ENCODE measurements at places on chromosomes 3 and 15.

DNA sequence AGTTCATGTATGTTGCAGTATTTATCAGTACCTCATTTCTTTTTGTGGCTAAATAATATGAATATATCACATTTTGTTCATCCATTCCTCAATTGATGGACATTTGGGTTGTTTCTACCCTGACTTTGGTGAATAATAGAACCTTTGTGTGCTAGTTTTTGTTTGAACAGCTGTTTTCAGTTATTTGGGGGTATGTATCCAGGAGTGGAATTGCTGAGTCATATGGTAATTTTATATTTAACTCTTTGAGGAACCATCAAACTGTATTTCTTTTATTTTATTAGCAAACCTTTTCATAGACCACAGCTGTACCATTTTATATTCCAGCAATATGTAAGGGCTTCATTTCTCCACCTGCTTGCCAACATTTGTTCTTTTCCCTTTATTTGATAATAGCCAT, 38.4 kb upstream of the RBM5 start:
- DNase-seq, result peak; percentile 66

- DNase-seq, result no peak
Observed at GRCh38 chr15:31372635-31373091, 46.0 kb downstream of the KLF13 start.

- no peak for DNase-seq
Observed at GRCh38 chr3:119658994-119659393, 1.4 kb downstream of the POPDC2 start.

GRCh38 chr3:126982126-126982470, 817 bp upstream of the PLXNA1 start:
- DNase-seq, result no peak

DNA sequence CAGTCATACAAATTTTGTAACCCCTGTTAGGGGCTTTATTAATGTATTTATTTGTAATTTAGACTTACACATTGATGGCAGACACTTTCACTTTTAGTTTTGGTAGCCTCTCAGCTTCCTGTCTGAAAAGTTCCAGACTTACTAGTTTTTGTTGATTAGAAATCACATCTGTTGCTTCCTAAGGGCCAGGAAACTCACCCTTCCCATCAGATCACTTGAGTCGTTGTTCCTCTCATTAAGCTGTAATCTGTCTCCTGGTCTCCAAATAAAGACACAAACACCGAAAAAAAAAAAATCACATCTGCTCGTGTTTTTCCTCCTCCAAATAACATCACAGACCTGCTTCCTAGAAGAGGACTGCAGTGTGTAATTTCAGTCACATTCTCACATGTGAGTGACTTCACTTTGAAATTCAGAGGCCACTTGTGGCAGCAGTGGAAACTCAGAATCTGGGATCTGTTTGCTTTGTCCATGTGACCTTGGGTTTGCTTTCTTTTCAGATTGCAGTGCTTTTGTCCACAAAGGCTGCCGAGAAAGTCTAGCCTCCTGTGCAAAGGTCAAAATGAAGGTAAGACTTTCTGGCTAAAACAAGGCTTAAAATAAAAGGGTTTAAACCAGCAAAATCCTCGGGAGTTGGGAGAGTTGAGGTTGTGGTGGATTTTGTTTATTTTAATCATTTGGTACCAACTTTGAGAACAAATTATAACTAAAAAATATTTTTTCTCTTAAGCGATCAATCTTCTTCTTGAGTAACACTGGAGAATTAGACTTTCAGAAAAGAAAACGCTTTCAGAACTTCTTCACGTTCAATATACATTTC, 87.0 kb downstream of the KLHL25 start:
- DNase-seq, result no peak

DNA sequence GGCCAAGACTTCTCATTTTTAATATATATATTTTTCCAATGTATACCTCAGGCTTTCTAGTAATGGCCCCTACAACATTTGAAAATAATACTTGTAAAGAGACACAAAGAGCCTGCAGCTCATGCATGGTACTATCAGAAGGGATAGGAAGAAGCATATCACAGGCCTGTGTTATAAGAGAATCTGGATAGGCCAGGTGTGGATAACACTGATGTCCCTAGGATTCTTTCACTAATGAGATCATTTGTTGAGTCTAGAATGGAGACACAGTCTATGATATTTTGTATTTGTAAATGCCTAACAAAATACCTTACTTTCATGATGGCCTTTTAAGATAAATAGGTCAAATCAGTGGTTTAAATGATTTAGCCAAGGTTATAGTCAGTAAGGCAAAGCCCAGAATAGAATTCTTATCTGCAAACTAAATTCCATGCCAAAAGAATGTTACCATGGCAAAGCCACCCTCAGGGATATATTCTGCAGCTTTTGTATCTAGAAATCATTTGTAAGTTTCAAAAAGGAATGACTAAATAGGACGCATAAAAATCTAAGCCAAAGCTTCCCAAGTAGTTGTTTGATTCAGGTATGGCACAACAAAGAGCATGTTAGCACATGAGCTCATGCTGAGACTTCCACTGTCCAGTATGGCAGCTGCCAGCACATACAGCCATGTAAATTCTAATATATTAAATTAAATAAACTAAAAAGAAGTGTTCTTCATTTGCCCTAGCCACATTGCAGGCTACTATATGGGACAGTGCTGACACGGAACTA, 10.0 kb downstream of the DCP1A start:
- no peak for DNase-seq

DNA sequence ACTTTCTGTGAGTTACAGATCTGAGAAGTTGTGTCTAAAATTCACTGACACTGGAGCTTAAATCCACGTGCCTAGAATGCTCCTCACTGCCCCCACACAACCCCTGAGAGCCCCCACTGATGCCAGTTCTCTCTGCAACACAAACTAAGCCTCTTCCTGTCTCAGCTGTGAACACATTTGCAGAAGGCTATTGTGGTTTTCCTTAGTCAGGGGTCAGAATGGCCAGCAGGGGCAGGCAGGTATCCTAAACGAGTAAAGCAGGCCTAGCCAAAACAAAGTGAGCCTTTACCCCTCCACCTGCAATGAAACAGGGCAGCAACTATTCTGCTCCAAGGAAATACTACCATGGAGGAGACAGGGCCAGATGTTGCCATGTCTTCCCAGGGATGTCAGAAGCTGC, 78.6 kb downstream of the FHIT start:
- no peak for DNase-seq

- no peak for DNase-seq
Observed at GRCh38 chr3:29181872-29182271, 99.0 kb upstream of the RBMS3 start.

- no peak for DNase-seq
Observed at GRCh38 chr15:63191895-63192618, 2.7 kb downstream of the RAB8B start.

DNA sequence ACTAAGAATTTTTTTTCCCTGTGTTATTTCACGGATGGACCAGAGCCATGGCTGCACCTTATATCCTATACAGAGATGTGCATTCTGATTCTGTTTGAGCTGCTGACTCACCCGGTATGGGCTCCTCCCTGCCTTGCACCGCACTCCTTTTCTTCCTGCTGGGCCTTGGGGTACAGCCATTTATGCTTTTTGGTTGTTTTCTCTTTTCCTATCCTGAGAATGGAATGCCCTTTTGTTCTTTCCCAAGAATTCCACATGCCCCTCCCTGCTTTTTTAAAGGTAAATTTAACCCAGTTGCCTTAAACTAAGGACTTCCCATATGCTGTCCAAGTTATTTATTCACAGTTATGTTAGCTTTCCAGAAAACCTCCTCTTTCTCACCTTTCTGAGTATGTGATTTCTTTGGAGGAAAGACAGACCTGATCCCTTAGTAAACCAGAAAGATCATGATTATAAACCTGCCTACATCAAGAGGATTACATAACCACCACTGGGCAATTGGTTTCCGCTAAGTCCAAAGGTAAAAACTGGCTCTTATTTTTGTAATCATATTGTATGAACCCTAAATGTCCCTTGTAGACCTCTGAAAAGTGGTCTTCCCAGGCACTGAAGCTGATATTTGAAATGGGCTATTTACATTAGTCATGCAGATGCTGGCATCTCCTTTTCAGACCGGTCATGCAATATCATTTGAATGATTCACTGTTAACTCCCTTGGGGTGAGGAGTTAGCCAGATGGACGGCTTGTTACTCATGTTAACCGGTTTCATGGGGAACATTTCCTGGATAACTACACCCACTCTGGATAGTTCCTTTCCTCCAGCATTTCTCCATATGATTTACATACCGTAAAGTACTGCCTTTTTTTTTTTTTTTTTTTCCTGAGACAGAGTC, 45.5 kb downstream of the TMOD3 start:
- peak; percentile 82 for DNase-seq

GRCh38 chr15:45144775-45145174, 15.0 kb downstream of the DUOX1 start:
- no peak for DNase-seq

GRCh38 chr15:80778964-80779657, at the start of gene CEMIP:
CEMIP (plus strand) TSS chr15:80779370; CDS start chr15:80873880, 94,510 bp downstream.
- peak; percentile 75 for DNase-seq

GRCh38 chr3:4772171-4772804, 206.9 kb upstream of the BHLHE40 start:
- no peak for DNase-seq

DNA sequence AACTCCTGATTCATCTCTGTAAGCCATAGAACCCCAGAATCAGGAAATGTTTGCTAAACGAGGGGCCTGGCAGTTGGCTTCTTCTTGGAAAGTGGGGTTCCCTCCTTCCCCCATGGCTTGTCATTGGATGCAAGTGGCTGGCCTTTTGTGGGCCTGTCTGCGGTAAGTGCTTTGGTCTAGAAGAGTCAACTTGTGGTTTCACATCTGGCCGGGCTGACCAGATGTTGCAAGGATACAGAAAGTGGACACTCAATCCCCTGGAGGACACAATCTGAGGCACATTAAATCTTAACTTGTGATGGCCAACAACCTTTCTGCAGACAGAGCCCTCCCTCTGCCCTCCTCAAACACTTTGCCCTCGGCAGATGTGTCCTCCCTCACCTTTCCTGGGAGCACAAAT, 1.1 kb downstream of the FAH start:
- DNase-seq, result no peak

DNA sequence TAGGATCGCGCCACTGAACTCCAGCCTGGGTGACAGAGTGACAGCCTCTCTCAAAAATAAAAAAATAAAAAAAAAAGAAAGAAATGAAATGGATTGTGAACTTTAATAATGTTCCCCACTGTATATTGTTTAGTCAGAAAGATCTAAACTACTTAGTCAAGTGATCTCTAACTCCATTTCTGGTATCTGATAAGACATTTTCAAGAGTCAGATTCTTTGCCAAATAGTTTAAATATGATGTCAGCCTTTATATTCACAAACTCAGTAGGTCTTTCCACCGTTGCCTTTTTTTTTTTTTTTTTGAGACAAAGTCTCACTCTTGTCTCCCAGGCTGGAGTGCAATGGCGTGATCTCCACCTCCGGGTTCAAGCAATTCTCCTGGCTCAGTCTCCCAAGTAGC, 29.0 kb upstream of the OSBPL11 start:
- DNase-seq, result no peak

DNA sequence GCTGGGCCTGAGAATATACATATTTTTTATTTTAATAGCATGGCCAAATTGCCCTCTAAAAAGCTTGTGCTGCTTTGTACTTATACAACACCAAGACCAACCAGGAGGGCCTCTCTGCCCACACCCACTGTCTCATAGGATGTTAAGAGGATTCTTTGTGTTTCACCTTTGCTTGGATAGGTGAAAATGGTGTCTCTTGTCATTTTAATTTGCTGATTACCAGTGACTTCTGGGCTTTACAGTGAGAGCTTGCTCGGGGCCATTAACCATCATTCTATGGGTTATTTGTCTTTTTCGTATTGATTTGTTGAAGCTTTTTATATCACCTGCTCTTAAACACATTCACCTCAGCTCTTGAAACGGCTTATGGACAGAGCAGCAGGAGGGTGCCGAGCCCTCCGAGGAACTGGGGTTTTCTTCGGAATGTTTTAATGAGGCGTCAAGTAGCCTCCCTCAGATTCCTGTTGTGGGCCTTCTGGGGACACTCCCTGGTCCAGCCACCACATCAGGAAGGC, 10.5 kb downstream of the PTH1R start:
- no peak for DNase-seq

- DNase-seq, result no peak
Observed at GRCh38 chr15:92400980-92401787, 7.5 kb downstream of the ST8SIA2 start.

GRCh38 chr15:86183596-86184491, 104.2 kb downstream of the AGBL1 start:
- DNase-seq, result no peak

GRCh38 chr15:66440501-66440900, 53.8 kb downstream of the MAP2K1 start:
- DNase-seq, result no peak

DNA sequence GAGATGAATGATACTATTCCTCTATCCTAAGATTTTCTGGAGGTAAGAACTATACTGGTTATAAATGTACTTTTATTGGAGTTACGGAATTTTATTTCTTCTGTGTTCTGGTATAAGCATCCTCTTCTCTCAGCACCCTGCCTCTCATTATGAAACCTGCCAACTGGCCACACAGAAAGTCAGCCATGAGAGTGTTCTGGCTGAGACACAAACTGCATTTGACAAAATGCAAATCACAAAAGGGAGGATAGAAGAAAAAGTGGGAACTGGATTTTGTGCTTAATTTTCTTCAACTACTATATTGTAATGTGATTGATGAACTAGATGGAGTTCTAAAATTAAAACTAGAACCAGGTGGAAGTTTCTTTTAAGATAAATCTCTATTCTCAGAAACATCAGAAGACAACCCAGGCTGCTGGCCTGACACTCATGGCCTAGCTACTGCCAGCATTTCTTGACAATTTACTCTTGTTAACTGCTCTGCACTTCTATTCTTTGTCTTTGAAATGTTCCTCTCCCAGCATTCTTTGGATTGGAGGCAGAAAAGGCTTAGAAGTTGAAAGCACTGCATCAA, 143.1 kb downstream of the WDR76 start:
- DNase-seq, result no peak

- DNase-seq, result no peak
Observed at GRCh38 chr3:112803467-112803866, 43.2 kb downstream of the CD200R1L start.

DNA sequence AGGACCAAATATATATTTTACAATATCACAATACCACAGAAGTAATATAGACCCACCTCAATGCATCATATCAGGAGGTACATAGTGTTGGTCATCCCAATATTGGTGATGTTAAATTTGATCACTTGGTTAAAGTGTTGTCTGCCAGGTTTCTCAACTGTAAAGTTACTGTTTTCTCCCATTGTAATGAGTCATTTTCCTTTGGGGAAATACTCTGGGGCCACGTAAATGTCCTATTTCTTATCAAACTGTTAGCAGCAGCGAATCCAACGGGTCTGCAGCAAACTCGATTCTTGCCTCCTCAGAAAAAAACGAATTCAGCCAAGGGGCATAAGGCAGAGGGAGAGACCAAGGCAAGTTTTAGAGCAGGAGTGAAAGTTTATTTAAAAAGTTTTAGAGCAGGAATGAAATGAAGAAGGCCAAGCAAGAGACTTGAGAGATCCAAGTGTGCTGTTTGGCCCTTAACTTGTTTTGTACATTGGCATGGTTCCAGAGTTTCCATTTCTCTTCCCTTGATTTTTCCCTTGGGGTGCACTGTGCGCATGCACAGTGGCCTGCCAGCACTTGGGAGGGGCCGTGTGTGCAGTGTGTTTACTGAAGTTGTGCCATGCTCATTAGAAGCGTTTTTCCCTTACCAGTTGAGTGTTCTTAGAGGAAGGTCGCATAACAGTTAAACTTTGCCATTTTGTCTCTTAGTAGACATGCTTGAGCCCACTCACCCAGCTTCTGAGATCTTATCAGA, 512.5 kb downstream of the AGBL1 start:
- no peak for DNase-seq
